ENCODE measurements at places on chromosomes 3 and 15.
A peak's percentile ranks its signal among the peaks of the same experiment; 100 is the strongest.

GRCh38 chr3:64058566-64058965 is 35.3 kb upstream of the PSMD6 start:
- DNase-seq: no peak

DNA sequence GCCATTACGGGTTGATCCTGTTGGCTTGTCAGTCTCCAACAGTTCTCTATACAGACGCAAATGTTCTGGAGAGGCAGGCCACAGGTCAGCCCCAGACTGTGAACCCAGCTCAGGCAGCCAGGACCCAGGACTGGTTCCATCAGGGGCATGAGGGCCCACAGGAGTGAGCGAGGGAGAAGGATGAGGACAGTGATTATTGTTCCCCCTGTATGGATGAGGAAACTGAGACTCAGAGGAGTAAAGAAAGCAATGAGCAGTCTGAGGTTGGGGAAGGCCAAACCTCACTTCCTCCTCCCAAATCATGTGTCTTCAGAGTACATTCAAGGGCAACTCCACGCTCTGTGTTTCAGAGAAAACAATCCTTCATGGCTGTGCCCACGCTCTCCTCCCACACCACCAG is 121.9 kb downstream of the RPLP1 start:
- DNase-seq: no peak

DNA sequence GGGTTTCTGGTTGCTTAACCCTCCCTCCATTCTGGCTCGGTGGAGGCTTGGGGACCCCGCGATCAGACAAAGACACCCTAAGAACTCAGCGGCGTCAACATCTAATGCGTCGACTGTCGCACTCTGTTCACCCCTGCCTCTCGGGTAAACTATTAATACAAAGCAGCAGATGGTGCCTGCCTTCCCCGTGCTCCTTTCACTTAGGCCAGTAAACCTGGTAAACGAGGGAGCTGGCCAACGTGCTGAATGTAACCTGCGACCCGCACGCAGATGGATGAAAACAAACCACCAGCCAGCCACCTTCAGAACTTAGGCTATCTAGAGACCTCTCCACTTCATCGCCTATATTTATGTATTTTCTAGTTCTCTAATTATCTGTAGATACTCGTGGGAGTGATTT is 848 bp upstream of the CADPS start:
- peak; percentile 74 for DNase-seq

DNA sequence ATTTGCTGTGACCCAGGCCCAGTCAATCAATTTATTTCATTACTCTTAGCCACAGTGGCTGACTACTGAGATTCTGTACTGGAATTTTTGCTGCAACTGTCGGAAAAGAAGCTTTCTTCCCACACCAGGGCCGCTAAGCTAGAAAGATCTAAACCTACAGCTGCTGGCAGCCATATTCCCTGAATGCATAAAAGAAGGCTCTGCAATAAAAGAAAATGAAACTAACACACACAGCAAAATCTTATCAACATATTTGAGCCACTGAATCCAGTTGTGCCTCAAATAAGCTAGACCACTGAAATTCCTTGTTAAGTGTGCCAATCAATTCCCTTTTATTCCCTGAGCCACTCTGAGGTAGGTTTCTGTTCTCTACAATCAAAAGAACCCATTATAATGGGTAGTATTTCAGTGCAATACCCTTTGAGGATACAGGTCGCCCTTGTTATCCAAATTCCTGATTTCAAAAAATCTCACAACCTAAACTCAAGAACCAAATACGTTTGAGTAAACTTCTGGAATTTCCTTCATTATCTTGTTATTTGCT is 60.3 kb downstream of the MYO9A start:
- DNase-seq: peak; percentile 32

DNA sequence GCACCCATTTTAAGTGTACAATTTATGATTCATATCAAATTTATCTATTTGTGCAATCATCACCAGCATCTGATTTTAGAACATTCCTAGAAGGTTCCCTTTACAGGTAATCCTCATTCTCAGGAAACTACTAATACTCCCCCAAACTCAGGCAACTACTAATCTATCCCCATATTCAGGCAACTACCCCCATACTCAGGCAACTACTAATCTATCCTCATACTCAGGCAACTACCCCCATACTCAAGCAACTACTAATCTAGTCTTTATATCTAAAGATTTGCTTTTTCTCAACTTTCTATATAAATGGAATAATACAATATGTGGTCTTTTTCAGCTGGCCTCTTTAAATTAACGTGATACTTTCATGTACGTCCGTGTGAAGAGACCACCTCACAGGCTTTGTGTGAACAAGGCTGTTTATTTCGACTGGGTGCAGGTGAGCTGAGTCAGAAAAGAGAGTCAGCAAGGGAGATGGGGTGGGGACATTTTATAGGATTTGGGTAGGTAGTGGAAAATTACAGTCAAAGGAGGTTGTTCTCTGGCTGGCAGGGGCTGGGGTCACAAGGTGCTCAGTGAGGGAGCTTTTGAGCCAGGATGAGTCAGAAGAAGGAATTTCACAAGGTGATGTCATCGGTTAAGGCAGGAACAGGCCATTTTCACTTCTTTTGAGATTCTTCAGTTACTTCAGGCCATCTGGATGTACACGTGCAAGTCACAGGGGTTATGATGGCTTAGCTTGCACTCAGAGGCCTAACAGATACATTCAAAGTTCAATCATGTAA is 1444.5 kb upstream of the CADM2 start:
- DNase-seq: no peak

- DNase-seq: no peak
Observed at GRCh38 chr15:55928955-55929354, 64.5 kb downstream of the NEDD4 start.

- no peak for DNase-seq
Observed at GRCh38 chr3:1037631-1038030, 55.2 kb upstream of the CNTN6 start.

- no peak for DNase-seq
Observed at GRCh38 chr3:192920411-192920810, 2.8 kb upstream of the MB21D2 start.

DNA sequence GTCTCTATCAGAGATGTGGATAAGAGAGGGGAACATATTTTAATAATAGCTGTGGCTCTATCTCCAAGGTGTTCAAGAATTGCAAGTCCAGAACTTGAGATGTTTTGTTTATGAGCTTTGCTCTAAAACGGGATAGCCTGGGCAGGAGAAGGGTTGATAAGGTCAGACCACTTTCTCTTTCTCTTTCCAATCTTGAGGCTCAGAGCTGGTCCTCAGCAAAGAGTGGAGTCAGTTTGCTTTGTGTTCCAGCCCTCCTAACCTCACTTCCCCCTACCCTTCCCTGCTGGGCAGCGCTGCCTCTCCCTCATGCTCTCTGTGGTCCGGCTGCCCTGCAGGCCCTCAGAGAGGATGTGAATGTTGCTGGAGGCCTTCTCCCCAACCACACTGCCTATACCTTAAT is 13.8 kb downstream of the KLHL6 start:
- DNase-seq: peak; percentile 49

GRCh38 chr3:153704115-153704514 is 417.1 kb upstream of the ARHGEF26 start:
- no peak for DNase-seq

DNA sequence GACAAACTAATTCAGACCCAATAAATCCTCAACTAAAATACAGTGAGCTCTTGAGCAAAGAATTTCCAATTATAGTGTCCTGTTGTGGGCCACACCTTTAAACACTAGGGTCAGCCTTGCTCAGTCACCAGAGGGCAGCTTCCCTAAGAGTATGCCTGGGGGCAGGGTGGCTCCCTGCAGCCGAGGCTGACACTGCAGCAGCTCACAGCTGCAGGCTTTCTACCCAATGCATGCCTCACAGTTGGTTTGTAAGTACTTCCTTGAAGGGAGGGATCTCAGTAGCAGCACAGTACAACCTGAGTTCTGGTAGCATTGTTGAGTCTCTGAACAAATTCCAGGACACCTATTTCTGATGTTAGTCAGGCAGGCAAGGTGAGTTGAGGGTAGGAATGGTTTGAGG is 335.6 kb downstream of the TUSC7 start:
- peak; percentile 16 for DNase-seq

DNA sequence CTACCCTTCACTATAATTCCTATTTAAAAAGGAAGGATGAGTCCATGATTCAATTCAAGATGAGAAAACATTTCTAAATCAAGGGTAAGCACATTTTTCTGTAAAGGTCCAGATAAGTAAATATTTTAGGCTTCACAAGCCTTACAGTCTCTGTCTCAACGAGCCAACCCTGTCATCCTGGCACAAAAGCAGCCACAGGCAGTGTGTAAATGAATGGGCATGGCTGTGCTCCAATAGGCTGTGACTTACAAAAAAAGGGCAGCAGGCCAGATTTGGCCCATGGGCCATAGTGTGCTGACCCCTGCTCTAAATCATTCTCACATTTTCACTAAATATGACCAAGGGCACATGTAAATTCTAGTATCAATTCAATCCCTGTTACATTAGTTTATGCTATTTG is 200.4 kb downstream of the WNT5A start:
- DNase-seq: no peak

GRCh38 chr3:114127517-114127916 is 51.3 kb downstream of the DRD3 start:
- DNase-seq: no peak

DNA sequence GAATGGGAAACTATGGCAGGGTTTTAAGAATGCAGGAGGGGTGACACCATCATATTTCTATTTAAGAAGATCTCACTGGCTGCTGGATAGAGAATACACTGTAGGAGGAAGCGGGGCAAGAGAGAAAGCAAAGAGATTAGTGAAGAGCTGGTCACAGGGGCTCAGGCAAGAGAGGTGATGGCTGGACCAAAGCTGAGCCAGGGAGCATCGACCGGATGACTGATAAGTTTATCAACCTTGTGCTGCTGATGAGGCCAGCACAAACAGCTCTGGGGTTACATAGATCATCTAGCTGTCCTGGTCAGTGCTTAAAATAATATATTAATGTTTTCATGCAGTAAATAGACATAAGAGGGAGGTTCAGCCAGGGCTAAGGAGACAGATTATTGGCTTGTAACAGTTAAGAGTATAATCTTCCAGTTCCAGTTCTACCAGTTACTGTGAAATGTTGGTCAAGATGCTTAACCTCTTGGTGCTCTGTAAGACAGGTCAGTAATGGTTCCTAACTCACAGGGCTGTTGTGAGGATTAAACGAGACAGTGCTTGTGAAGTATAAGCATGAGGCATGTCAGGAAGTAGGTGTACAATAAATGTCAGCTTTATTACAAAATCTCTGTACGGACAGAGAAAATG is 201.0 kb upstream of the FEZF2 start:
- no peak for DNase-seq

DNA sequence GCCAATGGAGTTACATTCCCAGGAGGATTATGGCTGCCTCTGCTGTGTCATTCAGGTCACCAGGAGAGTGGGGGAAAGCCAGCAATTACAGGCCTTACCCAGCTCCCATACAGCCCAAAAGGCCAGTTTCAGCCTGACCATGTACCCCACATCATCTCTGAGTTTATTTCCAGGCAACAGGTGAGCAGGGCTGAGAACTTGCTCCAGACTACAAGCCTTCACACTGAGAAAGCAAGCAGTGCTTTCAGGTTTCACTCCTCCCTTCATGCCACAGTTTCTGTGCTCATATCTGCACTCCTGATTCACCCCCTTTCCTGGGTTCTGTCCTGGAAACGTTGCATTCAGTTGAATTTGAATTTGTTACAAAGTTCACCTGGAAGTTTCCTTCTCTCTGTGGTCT is 68.1 kb upstream of the ABI3BP start:
- DNase-seq: no peak

DNA sequence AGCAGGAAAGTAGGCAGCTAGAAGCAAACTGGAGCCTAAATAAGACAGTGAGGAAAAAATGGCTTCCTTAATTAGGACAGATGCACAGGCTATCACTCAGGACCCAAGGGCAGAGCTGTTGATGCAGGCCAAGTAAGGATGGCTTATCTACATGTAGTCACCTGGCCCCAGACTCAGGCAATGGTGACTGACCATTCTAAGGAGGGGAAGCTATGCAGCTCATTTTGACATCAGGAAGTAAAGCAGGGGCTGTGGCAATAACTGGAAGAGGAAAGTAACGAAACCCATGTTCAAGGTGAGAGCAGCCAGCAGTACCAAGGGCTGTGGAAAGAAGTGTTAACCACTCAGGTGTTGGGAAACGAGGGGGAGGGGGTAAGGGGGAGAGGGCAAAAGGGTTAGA is 16.2 kb downstream of the ACAD11 start:
- no peak for DNase-seq

DNA sequence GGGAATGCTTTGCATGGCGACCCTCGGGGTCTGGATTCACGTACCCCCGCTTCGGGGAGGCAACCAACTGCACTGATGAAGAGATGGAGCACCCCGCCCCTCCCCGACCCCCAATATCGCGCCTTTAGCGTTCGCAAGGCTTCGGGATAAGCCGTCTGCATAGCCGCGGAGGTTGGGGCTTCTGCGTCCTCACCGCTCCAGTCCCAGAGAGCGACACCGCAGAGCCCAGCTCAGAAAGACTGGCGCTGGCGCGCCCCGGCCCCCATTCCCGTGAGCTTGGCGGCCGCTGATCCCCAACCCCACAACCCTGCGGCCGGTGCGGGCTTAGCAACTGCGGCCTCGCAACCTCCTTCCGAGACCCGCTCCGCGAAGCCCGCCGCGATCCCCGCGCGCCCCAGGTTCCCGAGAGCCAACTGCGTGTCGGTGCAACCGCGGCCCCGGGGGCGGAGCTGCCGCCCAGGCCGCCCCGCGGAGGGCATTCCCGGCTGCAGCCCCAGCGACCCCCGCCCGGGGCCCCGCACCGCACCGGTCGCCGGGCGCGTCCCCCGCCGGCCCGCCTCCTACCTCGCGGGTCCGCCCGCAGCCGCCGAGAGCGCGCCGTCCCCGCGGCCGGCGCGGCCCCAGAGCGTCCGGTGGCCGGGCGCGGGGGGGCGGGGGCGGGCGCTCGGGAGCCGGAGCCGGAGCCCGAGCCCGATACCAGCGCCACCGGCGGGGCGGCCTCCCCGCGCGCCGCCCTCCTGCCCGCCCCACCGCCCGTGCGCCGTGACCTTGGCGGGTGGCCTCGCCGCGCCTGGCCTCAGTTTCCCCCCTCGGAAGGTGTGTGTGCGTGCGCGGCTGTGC is 79.5 kb downstream of the IQSEC1 start:
- peak; percentile 55 for DNase-seq

GRCh38 chr3:46849045-46849631 is 14.1 kb downstream of the MYL3 start:
- DNase-seq: no peak

GRCh38 chr15:86373147-86373546 is 293.5 kb downstream of the AGBL1 start:
- DNase-seq: no peak

GRCh38 chr15:40754574-40754882 is 526 bp downstream of the RMDN3 start:
- peak; percentile 55 for DNase-seq

DNA sequence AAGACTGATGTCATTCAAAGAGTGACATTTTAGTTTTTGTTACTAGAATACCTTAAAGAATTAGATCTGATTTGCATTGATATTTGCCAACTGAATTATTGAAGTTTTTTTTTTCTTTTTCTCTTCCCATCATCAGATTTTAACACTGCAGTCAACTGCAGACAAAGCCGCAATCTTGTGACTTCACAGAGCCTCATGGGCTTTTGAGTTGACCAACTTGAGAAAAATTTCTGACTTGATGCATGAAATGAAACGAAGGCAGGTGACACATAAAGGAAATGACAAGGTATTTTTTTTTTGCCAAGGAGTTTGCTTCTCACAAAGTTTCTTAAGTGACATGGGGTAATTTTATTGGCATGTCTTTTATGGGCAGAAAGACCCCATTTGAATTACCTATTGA is 383.7 kb downstream of the GAP43 start:
- DNase-seq: no peak

GRCh38 chr3:107884719-107885460 is 205.9 kb downstream of the CD47 start:
- DNase-seq: no peak
